IgD-negative memory B cell (primary cell): ENCODE measurements at places on chromosomes 2 and 18. TPM values are rescaled to one million over a fixed set of nuclear protein-coding genes. Genes with fewer than 3 reads are reported as not detected.

Gene PSMA8
- 4.1 TPM for polyA plus RNA-seq

Gene PRSS56
- not detected for polyA plus RNA-seq

Gene NEUROD1
- polyA plus RNA-seq: not detected

Gene ST8SIA5
- polyA plus RNA-seq: not detected

Gene FSIP2
- not detected for polyA plus RNA-seq
